ENCODE measurements at places on chromosomes 6 and 20.

DNA sequence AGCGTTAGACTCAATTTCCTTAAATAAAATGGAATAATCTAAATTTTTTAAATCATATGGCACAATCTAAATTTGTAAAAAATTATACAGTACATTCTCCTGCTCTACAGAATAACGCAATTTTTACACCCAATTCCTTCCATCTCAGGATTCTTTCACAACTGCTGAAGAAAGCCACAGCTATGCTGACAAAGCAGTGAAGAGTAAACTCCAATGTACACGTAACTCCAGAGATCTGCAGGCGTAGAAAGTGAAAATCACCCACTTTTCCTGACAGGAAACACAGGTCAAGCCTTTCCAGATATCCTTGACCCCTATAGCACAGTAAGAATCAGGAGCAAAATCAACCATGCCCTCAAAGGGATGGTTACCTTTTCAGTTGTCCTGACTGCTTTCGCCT is 27.4 kb downstream of the EPHA7 start:
- no peak for ATAC-seq

- peak; percentile 73 for ATAC-seq
Observed at GRCh38 chr20:17504898-17505635, 26.1 kb downstream of the BFSP1 start.

- ATAC-seq = no peak
Observed at GRCh38 chr6:151870375-151870774, 62.9 kb downstream of the ESR1 start.

DNA sequence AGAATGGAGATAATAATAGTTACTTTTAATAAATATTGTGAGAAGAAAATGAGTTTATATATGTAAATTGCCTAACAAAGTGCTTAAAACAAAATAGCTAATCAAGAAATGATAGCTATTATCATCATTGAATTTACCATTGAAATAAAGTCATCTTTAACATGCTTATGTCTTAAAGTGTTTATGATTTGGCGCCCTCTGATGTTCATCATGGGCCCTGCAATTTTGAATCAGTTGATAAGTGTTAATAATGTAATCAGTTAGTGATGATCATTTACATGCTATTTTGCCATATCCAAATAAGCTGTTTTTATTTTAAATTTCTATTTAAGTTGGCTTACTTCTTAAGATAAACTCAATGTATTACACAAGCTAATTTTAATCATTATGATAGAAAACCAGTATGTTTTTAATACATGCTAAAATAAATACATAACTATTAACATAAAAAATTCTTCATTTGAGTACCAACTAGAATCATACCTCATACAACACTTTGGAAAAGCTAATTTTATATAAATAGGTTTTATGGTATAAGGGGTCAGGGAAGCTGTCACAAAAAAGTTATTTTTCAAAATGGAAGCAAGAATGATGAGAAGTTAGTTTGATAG is 39.2 kb upstream of the TPD52L1 start:
- no peak for ATAC-seq

DNA sequence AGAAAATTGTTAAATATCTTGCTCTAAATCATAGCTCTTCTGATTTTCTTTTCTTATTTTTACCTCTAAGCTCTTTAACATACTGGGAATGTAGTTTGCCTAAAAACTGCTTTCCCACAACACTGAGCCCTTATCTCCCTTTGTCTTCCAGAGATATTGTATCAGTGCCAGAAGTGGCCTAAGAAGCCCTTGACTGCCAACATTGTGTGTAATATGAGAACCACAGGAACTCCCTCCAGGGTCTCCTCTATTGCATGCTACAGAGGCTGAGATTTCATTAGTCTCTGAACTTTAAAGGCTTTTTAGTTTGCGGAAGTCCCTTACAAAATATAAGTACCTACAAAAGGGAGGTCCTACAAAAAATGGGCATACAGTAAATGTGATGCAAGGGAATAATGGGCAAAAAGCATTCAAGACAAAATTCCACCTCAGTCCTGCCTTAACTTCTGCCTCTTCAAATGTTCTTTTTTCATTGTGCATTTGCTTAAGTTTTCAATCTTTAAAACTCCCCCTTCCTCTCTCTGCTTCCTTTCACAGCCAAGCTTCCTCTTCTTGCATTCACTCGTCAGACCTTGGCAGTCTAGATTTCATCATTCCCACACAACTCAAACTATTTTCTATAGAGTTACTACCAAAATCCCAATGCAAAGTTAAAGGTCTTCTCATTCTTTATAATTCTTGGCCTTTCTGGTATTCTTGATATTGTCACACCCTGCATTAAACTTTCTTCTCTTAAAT is 76.5 kb downstream of the ADGRG6 start:
- ATAC-seq = peak; percentile 62
